ENCODE measurements at places on chromosomes 6 and 20. TPM values are rescaled to one million over a fixed set of nuclear protein-coding genes. Genes with fewer than 3 reads are reported as not detected.

Gene FAM209B
- polyA plus RNA-seq, result 0.76 TPM

Gene FRMD1
- polyA plus RNA-seq, result 0.04 TPM

Gene SCP2D1
- not detected for polyA plus RNA-seq

Gene SLC2A10
- polyA plus RNA-seq, result 1.4 TPM

Gene TRIM10
- polyA plus RNA-seq, result not detected

Gene HLA-DOA
- 0.78 TPM for polyA plus RNA-seq

Gene CST5
- not detected for polyA plus RNA-seq

Gene CGA
- polyA plus RNA-seq, result not detected

Gene ENPP1
- polyA plus RNA-seq, result 0.60 TPM

Gene GGTLC1
- not detected for polyA plus RNA-seq

Gene MCM8
- 4.9 TPM for polyA plus RNA-seq

Gene PPP1R10
- 9.4 TPM for polyA plus RNA-seq
